CD4-positive, alpha-beta T cell treated with Interleukin-21 for 1 hour (primary cell): ENCODE measurements at places on chromosomes 16 and 17.

DNA sequence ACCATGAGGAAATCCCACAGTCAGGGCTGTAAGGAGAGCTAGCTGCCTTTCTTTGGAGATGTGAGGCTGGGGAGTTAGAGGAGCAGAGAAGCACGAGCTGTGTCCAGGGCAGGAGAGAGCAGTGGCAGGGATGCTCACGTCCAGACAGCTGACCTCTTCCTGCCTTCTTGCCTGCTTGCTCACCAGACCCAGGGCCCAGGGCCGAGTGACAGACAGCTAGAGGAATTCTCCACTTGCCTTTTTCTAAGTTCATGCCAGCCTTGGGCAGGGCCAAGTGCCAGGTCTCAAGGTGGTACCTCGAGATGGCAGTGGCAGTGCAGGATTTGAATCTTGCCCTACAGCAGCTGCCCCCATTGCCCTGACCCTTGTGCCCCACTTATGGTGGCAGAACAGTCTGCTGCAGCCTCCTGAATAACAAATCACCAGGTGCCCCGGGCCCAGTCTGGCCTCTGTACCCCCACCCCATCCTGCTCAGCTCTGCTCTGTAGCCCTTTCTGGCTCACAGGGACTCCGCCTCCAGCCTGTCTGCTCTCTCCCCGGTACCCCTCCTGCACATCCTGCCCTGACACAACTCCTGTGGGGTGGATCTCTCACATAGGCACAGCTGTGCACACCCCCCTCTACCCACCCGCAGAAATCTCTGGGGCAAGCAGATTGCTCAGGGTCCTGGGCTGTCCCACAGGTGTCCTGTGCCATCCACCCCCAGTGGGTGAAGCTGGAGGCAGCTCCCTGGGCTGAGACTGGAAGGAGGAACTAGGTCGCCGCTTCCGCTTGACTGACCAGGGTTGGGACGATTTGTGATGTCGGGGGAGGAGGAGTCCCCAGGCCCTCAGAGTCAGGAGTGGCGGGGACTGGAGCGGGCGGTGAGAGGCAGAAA lies 25.9 kb downstream of the GRIN2C start:
- no peak for DNase-seq

GRCh38 chr16:15494236-15494635 lies 59.8 kb downstream of the BMERB1 start:
- DNase-seq: no peak

- DNase-seq: no peak
Observed at GRCh38 chr16:30668393-30668792, 10.2 kb downstream of the FBRS start.

GRCh38 chr16:55821210-55821609 lies 11.7 kb downstream of the CES1 start:
- no peak for DNase-seq

DNA sequence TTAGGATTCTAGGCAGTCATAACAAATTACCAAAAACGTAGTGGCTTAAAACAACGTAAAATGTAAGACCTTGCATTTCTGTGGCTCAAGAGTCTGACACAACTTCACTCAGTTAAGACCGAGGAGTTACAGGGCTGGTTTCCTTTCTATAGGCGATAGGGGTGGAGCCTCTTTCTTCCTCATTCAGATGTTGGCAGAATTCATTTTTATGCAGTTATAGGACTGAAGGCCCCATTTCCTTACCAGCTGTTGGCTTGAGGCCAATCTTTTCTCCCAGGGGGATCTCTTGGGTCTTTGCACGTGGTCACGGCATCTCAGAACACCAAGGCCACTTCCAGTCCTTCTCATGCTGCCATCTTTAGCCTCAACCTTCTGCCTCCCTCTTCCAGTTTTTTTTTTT lies 145.2 kb downstream of the KCNJ2 start:
- DNase-seq: no peak

DNA sequence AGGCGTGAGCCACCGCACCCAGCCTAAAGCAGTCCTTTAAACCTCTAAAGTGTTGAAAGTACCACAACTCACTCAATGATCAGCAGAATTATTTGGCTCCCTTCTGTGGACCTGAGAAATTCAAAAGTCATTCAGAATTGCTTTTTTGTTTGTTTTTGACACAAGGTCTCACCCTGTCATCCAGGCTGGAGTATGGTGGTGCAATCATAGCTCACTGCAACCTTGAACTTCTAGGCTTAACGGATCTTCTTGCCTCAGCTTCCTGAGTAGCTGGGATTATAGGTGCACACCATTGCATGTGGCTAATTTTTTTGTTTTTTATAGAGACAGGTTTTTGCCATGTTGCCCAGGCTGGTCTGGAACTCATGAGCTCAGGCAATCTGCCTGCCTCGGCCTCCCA lies 44.3 kb downstream of the TRAF4 start:
- no peak for DNase-seq

DNA sequence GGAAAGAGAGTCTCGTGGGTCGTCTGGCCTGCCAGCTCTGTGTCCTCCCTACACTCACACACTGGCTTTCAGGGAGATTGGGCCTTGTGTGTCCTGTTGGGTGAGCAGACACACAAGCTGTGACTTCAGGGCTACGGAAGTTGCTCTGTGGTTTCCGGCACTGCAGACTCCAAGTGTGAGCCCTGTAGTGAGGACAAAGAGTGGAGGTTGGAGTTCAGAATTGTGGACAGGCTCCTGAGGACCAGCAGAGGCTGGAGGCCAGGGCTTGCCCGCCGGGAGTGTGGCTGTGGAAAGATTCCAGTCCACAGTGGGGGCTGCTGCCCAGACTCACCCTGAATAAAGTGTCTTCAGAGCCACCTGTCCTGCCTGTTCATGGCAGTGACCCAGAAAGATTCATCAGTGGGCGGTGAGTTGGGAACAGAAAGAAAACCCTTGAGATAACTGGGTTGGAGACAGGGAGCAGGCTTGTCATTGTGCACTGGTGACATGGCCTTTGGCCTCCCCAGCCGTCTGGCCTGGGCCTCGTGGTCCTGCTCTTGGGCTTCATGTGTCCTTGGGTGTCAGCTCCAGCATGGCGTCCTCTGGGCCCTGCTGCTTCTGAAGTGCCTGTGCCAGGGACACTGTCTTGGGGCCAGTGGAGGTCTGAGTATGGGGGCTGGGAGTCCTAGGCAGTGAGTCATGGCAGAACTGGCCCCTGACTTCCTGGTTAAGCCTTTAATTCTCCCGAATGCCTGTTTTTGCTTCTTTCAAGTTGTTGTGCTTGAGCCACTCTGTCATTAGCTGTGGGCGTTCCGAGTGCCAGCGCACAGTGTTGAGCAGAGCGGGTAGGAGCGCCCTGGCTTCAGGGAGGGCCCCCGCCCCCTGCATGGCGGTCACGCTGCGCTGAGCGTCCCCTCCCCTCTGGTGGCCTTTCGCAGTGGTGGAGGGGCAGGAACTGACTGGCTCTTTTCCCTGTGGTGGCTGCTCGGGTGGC lies 19.9 kb upstream of the ZNF750 start:
- DNase-seq: peak; percentile 68

GRCh38 chr17:80618304-80618703 lies 73.7 kb downstream of the RPTOR start:
- no peak for DNase-seq

DNA sequence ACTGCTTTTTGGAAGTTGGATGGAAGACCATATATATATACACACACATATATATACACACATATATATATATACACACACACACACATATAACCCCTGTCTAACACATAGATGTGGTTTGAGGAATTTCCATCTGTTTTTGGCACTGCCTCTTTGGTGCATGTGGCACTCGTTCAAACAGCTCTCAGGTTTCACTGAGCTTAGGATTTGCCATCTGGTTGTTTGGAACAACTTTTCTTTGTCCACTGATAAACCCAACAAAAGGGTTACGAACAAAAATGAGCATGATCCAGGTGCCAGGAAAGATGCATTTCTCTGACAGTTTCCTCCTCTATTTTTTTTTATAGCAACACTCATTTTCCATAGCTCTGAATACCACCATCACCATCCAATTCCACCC lies 14.6 kb upstream of the KCNJ16 start:
- DNase-seq: no peak

GRCh38 chr17:44152875-44153274 lies 11.1 kb downstream of the HROB start:
- DNase-seq: no peak
